ENCODE measurements at places on chromosomes 6 and 20.

GRCh38 chr20:5171064-5171789 is 44.4 kb downstream of the CDS2 start:
- no peak for DNase-seq

DNA sequence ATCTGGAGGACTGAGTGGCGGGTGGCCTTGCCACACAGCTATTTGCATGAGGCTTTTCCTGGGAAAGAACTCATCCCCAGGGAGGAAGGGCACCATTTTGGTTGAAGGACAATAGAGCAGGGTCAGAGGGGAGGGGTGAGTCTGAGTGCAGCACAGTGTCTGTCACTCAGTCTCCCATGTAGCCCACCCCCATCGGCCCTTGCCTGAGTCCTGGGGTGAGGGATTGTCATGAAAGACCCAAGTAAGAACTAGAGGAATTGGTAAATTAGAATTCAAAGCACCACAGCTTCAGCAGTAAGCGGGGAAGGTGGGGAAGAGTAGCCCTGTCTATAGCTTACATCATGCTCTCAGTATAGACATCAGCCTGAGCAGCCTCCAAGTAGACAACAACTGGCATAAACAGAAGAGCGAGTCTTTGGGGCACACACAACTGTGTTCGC is 90.4 kb upstream of the TMEM30A start:
- DNase-seq: no peak

GRCh38 chr6:93293460-93293859 is 125.9 kb downstream of the EPHA7 start:
- no peak for DNase-seq

DNA sequence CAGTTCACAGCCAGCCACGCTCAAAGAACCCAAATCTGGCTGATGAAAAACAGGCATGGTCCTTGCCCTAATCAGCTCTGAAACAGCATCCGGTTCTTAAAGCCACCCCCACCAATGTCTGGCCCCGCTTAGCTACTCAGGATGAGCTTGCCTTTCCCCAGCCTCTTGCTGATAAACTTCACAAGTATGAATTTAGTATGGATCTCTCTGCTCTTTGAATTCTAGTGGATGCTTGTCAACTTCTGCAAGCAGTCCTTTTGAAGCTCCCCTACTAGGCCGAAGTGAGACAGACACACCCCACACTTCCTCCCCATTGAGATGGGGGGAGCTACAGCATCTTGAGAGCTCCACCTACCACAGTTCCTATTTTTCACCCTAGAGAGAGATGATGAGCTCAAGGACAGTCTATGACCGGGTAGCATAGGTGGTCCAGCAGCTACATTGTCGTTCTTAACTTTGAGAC is 36.7 kb downstream of the EBF4 start:
- DNase-seq: no peak

DNA sequence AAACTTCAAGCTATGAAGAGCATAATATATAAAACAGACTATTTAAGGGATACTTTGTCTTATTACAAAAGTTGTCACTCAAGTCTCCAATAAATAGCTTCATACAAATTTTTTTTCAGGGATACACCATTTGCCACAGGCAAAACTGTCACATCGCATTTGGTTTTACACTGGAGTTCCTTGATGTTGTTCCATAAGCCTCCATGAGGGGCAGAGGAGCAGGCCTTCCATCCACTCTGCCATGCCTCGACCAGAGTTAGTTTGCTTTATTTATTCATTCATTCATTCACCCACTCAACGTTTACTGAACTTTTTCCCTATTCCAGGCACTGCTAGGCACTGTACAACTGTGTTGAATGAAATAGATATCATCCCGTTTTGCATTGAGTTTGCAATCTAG is 246.6 kb downstream of the PHF3 start:
- DNase-seq: no peak

DNA sequence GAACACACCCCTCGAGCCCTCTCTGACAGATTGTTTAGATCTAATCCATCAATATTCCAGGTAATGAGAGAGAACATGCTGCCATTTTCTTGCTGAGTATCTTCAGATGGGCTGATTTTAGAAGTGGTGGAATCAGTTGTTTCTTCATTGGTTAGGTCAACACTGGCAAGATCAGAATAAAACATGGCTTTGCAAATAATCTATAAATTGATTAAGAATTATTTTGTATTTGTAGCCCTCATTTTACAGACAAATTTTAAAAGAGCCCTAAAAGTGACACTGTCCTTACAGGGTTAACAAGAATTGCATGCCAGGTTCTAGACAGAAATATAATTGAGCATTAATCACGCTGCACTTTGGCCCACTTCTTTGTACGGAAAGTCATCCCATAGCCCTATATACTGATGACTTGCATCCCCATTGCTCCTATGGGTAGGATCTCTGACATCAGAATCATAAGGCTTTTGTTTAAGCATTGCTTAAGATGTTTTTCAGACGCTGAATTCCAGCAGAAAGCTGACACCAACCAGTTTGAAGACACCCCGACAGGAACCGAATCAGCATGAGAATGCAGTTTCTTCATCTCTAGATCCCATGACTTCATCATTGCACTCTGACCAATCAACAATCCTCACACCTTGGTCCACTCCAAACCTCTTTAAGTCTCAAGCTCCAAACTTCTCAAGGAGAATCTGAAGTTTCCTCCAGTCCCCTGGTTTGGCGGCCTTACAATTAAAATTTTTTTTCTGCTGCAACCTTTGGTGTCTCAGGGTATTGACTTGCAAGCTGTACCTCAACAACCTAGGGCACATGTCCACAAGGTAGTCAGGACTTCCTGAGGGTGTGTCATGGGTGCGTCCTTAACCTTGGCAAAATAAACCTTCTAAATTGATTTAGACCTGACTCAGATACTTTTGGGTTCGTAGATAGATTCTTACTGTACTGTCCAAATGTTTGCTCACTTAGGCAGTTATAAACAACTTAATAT is 7.8 kb downstream of the TDP2 start:
- no peak for DNase-seq
